ENCODE measurements at places on chromosomes 5 and 9. TPM values are rescaled to one million over a fixed set of nuclear protein-coding genes. Genes with fewer than 3 reads are reported as not detected.

The BSPRY gene
- 0.04 TPM for total RNA-seq

The WDR31 gene
- 0.71 TPM for total RNA-seq

The SUSD3 gene
- total RNA-seq: 0.11 TPM

The PCA3 gene
- total RNA-seq: not detected

The SPINK7 gene
- not detected for total RNA-seq

The IL4 gene
- total RNA-seq: not detected

The ELOVL7 gene
- total RNA-seq: 7.2 TPM
